ENCODE measurements at places on chromosomes 7 and 10. TPM values are rescaled to one million over a fixed set of nuclear protein-coding genes. Genes with fewer than 3 reads are reported as not detected.

Gene C10orf62
- not detected for total RNA-seq

Gene PDE6C
- total RNA-seq: not detected

Gene SCIN
- total RNA-seq: 0.41 TPM

Gene STAG3
- 12.0 TPM for total RNA-seq

Gene MKLN1
- 66.1 TPM for total RNA-seq

Gene ZNF117
- 5.9 TPM for total RNA-seq

GRCh38 chr7:156903232-156903909, 10.4 kb upstream of the LMBR1 start:
- peak; percentile 46 for DNase-seq

GRCh38 chr7:84949501-84949900, 237.4 kb downstream of the SEMA3D start:
- DNase-seq: no peak

- DNase-seq: peak; percentile 46
Observed at GRCh38 chr7:3673524-3673923, 372.5 kb downstream of the SDK1 start.

- no peak for DNase-seq
Observed at GRCh38 chr10:119401671-119402395, 140.7 kb downstream of the RGS10 start.

GRCh38 chr10:122696687-122697086, 3.0 kb downstream of the C10orf120 start:
- DNase-seq: no peak

DNA sequence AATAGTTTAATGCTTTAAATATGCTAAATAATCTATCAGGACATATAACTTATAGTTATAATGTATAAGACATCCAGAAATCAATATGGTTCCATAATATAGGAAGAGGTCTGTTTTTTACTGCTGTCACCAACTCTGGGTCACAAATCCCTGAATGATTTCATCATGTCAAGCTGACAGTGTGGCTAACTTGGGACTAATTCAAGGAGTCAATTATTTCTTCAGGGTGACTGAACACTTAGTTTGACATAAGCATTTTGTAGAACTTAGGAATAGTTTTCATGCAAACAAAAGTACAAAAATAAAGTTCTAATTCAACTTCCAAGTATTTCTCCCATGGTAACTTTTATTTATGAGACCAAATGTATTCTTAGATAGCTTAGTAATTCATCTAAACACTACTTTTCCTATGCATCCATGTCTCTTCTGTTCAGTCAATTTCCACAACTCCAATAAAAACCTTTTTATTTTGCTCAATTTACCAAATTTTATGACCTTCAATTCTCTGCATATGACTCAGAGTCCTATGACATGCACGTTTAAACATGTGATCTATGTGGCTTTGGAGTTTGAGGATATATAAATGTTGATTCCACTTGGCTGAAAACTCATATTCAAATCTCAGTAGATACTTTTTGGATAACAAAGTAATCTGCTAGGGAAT, 40.3 kb upstream of the GNAT3 start:
- no peak for DNase-seq

- no peak for DNase-seq
Observed at GRCh38 chr10:110023785-110024465, 16.1 kb downstream of the ADD3 start.

GRCh38 chr10:26472492-26472778, 34.3 kb downstream of the APBB1IP start:
- no peak for DNase-seq

DNA sequence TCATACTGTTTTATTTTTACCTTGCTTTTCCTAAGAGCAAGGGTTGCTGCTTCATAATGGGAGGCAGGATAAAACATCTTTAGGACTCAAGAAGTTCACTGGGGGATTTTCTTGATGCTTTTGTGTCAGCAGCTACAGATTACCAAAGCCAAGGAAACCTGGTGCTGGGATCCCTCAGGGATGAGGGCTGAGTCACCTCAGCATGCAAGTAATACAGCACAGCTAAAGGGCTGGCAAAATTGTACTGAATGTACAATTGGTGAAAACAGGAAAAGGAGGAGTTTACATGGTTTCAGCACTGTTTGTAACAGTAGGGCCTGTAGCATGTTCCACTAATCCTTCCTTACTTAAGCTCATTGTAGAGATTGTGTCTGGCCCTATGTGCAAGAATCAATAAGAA, 1056.8 kb downstream of the SORCS1 start:
- DNase-seq: no peak

DNA sequence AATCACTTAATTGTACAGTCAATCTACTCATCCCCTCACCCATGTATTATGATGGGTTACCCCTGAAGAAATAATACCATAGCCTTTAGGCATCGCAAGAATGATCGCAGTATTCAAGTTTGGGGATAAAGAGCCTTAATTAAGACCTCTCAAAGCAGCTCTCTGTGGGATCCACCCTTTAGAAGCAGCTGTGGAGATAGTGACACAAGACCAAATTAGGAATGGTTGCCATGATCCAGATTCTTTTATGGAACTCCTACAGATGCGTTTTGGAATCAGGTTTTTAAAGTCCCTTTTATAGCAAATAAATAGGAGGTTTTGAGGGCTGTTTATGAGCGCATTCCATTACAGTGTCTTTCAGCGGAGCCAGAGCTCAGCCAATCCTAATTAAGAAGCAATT, 12.2 kb downstream of the TES start:
- DNase-seq: no peak

- no peak for DNase-seq
Observed at GRCh38 chr7:127477295-127478023, 85.0 kb upstream of the ZNF800 start.
